ENCODE measurements at places on chromosomes 13 and 19.

DNA sequence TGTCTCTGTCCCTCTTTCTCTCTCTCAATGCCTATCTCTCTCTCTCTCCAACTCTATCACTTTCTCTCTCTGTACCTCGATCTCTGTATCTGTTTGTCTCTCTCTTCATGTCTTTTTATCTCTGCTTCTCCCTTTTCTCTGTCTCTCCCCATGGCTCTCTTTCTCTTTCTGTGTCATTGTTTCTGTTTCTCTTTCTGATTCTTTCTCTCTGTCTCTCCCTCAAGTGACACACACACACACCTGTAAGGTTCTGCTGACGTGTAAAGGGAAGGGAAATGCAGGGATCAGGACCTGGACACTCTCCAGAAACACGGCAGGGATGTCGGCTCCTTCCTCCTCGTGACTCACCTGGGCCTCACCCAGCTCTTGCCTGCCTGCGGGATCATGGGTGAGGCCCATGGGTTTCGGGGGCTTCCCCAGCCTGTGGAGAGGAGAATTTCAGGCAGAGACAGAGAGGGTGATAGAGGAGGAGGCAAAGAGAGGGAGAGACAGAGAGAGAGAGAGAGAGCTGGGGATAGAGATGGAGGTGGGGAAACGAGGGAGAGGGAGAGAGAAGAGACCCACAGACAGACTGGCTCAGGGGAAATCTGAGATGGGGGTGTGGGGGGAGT is 5.4 kb upstream of the PLAUR start:
- no peak for DNase-seq

DNA sequence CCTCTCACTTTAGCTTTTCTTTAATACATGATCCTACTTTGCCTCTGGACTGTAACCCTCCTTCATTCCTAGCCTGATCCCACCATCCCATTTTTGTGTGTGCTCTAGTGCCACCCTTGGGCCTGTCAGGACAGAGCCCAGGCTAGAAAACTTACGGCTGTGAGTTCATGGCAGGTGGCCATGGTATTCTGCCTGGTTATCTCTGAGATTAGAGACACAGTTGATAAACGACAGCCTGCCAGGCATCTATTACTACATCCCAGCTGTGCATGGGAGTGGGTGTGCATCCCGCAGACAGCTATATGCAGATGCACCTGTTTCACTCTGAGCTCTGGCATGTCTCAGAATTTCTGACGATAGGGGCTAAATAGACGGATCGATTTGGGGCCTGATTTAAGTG is 110.9 kb downstream of the HS6ST3 start:
- DNase-seq: no peak

DNA sequence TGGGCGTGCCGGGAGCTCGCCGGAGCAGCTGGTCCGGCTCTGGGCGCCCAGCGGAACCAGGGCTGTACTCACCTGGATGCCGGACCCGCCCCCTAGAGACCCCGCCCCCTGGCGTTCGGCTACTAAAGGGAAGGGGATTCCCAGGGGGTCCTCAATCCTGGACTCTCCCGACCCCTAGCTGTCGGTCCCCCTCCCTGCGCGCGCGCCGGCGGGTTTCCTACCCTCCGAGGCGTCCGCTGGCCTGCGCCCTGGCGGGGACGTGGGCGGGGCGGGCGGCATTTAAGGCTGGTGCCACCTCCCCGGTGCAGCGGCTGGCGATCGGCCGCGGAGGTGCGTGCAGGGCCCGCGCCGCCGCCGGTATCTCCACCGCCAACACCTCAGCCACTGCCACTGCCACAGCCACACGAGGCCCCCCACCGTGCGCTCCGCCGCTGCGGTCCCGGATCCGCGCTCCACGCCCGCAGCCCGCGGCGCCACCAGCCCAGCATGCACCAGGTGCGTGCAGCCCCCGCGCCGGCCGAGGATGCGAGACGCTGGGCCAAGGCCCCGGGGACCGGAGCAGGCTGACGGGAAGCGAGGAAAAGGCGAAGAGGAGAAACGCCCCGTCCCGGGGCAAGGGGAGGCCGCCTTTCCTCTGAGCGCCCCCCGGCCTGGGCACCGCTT is at the start of gene ATP12A:
TSS of gene ATP12A (plus strand) at position 151 of the 663 bp plus-strand sequence. CDS start at position 487, 336 bp downstream.
- no peak for DNase-seq

GRCh38 chr19:16561382-16561781 is 10.8 kb downstream of the SLC35E1 start:
- no peak for DNase-seq

DNA sequence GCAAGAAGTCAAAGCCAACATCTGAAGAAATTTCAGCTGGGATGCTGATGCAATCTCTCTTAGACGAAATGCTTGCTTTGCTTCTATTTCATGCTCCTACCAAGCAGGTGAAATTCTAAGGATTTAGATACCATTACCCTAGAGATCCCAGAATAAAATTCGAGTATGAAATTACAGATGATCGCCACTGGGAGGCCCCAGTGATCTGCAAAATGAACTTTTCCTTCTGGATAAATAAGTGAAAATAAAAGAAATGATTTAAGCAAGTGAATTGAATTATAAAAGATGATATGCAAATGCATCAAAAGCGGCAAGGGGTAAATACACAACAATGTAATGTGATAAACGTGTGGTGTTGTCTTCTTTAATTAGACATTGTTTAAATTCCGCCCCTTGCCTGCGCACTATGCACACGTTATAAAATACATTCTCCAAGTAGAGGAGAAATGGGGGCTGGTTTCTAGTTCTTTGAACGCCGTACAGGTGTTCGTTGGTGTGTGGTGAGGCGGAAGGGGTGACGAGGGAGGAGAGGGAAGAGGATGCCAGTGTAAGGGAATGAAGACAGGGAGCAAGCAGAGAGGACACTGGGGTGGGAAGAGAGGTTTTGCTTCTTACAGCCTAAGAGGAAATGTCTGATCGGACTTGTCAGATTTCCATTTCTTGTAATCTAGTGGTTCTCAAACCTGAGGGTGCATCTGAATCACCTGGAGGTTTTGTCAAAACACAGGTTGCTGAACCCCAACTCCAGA is 58.0 kb downstream of the ERCC5 start:
- no peak for DNase-seq

DNA sequence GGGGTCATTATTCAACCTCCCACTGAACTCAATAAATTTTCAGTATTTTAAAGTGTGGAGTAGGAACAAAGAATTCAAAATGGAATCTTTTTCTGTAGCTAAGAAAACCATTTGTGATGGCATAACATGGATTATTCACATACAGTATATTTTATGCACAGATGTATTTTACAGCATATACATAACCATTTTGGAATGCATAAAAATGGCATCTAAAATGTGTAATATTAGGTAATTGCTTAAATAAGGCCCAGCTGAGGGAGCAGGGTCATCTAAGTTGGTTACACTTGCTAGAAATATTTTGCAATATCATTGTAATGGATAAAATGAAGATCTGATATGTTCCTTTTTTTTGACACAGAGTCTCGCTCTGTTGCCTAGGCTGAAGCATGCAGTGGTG is 146.9 kb downstream of the LMO7 start:
- DNase-seq: no peak

DNA sequence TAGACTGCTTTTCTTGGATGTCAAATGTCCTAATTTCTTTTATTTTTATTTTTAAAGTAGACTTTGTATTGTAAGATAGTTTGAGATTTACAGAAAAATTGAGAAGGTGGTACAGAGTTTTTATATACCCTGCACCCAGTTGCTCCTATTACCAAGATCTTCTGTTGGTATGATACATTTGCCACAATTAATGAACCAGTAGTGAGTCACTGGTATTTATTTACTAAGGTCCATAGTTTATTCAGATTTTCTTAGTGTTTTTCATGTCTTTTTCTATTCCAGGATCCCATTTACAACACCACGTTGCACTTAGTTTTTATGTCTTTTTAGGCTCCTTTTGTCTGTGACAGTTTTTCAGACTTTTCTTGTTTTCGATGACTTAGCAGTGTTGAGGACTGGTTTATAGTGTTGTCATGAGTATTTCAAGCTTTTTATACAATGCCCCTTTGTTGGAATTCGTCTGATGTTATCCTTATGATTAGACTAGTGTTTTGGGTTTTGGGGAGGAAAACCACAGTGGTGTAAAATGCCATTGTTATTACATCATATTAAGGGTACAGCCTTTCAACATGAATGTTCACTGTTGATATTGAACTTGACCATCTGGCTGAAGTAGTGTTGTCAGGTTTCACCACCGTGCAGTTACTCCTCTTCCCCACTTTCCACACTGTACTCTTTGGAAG is 35.9 kb downstream of the COG3 start:
- no peak for DNase-seq

- no peak for DNase-seq
These were observed 8.2 kb downstream of the CAPN12 start for GRCh38 chr19:38736036-38736412.

DNA sequence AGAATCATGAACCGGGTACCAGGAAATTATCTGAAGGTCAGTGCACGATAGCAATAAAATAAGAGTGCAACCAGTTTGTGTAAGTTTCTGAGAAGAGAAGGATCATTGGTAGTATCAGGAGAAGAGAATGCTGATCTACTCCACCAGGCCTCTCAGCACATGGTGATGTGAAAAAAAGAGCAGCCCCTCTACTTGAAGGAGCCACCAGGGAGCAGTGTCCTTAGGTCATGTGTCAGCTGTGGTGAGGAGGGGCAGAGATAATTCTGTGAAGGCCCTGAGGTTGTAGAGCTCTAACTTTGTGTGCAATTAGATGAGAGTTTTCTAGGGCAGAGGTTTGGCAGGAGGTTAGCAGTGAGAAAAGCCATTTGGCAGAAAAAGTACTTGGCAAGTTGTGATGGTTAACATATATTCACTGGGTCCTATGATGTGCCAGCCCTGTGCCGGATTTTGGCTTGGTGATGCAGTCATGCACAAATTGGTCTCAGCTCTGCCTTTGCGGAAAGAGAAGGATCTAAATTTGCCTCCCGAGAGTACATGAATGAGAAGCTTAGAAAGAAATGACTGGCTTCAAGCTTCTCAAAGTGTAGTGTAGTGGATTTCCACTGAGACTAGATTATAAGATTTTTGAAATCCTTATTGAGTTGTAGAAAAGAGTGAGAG is 19.2 kb upstream of the ZC3H13 start:
- peak; percentile 17 for DNase-seq

DNA sequence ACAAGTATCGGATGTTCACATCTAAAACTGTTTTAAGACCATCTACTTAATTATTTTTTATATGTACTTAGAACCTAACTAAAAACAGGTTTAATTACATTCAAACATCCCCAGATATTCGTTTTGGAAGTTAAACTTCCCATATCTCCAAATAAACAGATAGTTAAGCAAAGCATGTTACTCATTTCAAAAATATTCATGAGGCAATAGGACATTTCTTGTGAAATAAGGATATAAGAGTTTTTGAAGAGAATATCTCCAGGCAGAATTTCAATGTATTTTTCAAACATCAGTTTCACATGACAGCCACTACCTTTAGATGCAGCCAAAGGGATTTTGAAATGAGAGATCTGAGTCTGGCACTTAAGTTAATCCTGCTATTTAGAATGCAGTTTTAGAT is 697.5 kb downstream of the SLITRK1 start:
- DNase-seq: no peak

- no peak for DNase-seq
These were observed 10.5 kb upstream of the OVOL3 start for GRCh38 chr19:36100476-36100875.

DNA sequence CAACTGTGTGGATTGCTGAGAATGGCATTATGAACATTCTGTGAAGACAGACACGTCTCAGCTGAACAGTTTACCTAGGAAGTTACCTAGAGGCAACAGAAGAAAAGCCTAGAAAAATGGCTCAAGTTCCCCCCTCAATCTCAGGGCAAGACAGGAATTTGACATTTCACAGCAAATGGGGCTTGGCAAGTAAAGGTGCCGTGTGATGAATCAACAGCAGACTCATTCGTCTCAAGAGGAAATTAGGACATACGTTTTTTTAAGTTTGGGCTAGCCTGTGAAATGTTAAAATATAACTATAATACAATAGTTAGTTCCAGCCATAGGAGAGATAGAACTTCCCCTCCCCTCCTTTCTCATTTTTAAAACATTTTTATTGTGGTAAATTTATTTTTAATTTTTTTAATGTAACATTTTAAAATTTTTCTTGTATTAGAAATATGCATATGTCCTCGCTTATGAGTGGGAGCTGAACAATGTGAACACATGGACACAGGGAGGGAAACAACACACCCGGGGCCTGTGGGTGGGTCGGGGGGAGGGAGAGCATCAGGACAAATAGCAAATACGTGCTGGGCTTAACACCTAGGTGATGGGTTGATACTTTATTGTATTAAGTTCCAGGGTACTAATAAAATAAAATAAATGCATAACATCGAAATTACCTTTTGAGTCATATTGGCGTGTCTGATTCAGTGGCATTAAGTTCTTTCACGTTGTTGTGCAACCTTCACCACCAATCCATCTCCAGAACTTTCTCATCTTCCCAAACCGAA is 116.0 kb downstream of the COL4A2 start:
- DNase-seq: no peak

DNA sequence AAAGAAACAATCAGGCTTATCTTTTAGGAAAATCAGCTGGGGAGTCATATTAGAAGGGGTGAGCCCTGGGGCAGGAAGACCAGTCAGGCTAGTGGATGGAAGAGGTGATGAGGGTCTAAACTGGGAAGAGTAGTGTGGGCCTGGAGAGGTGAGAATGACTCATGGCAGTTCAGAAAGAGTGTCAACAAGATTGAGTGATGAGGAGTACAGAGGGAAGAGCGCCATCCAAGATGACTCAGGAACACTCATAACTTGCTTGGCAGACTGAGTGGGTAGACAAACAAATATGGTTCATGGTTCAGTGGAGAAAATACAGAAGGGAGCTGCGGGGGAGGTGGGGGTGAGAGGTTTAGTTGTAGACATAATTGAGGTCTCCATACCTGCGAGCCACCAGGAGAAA is 17.3 kb upstream of the CLDN10 start:
- DNase-seq: no peak

DNA sequence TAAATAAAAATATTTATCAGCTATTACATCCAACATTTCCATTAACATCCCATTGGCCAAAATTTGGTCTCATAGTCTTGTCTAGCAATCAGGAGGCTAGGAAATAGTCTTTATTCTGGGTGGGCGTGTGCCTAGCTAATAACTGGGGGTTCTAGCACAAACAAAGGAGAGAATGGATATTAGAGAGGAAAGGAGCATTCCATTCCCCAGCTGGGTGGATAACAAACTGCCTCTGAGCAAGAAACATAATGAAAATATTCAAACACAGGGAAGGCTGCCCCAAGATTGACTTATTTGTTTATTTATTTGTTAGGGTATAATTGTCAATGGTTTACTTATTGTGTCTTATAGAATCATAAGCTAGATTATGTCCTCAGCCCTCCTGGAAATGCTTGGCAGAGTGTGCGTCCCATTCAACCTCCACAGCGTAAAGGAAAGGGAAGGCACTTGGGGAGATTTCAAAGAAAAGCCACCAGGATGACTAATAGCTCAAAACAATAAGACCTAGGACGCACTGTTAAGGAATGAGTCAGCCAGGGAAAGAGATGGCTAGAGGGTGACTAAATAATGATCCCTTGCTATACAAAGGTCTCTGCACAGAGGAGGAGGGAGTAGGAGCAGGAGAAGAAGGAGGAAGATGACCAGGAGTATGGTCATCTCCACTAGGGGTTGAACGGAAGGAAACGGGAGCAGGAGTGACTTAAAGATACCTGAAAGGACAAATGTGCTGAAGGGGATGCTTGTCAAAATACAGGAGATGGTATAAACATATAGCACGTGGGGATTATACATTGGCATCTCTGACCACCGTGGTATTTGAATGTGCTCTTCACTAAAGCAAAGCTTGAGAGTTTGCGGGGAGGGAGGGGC is 23.5 kb upstream of the USP12 start:
- DNase-seq: no peak

GRCh38 chr13:26325876-26326275 is 71.9 kb downstream of the CDK8 start:
- DNase-seq: no peak

GRCh38 chr13:28657784-28658538 is 969 bp upstream of the POMP start:
- DNase-seq: no peak
